ENCODE measurements at places on chromosomes 12 and 14.

- no peak for DNase-seq
Observed at GRCh38 chr12:53939141-53940108, 794 bp downstream of the HOXC13 start.

- DNase-seq, result no peak
Observed at GRCh38 chr14:23316300-23316699, 5.0 kb upstream of the PABPN1 start.

GRCh38 chr12:124727264-124727800, 136.3 kb downstream of the SCARB1 start:
- no peak for DNase-seq

- no peak for DNase-seq
Observed at GRCh38 chr12:45685680-45686079, 43.8 kb upstream of the ARID2 start.

GRCh38 chr12:29733060-29733459, 50.7 kb downstream of the TMTC1 start:
- no peak for DNase-seq

Measured in central memory CD8-positive, alpha-beta T cell (primary cell).